H9 (cell line): ENCODE measurements at places on chromosomes 6 and 20. TPM values are rescaled to one million over a fixed set of nuclear protein-coding genes. Genes with fewer than 3 reads are reported as not detected.

Gene GABRR1
- 0.26 and 0.33 TPM in 2 replicates for total RNA-seq

Gene ANKRD66
- not detected in 2 replicates for total RNA-seq

GRCh38 chr20:15759594-15759993 is 813.7 kb downstream of the KIF16B start:
- no peak for DNase-seq

GRCh38 chr6:24847402-24847801 is 48.7 kb upstream of the ARMH2 start:
- no peak for DNase-seq

- DNase-seq, result no peak
Measured at GRCh38 chr6:127811900-127812570, 88.8 kb downstream of the THEMIS start.

GRCh38 chr6:169487579-169488436 is 214.0 kb downstream of the WDR27 start:
- DNase-seq, result no peak

DNA sequence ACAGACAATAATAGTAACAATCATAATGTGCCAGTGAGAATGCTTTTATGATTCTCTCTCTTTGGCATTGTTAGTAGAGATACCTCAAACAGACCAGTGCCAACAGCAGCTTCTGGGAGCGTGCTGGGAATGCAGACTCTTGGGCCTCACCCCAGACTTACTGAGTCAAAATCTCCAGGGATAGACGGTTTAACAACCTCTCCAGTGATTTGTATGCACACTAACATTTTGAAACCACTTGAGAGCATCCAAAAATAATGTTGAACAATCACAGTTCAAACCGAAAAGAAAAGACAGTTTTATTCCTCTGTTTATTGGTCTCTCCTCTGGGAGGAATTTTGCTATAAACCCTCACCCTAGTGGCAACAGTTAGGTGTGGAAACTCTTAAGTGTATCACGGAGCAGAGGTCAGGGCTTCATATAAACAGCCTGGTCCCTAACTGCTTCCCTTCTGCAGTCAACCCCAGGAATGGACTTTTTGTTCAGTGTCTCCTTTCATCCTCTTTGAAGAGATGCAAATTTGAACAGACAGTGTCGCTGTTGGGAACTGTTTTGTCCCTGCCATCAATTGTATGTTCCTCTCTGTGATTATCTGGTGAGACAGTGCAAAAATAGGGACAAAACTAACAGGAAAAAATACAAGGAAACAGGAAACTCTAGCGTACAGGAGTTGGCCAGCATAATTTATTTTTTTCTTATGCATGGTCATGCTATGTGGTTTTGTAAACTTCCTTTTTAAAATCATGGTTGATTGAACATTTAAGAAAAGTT is 162.4 kb upstream of the BTBD3 start:
- DNase-seq, result no peak

DNA sequence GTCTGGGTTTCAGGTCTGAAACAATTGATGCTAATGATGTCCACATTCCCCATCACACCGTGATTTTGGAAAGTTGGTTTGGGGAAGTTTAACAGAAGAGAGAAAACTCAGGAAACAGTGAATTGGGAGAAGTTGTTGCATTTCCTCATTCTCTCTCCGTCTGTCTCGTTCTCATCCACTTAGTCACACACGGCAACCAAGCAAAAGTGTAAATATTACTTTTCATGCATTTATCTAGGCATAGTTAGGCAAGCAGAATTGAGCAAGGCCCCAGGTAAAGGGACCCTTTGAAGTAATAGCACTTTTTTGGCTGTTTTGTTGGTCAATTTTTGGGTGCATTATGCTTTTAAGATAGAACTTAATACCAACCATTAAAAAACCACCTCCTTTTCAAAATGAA is 137.0 kb upstream of the SULF2 start:
- DNase-seq, result no peak

- no peak for DNase-seq
Measured at GRCh38 chr6:73774311-73774774, 78.3 kb downstream of the CD109 start.
